ENCODE measurements at places on chromosomes 1 and 21.

DNA sequence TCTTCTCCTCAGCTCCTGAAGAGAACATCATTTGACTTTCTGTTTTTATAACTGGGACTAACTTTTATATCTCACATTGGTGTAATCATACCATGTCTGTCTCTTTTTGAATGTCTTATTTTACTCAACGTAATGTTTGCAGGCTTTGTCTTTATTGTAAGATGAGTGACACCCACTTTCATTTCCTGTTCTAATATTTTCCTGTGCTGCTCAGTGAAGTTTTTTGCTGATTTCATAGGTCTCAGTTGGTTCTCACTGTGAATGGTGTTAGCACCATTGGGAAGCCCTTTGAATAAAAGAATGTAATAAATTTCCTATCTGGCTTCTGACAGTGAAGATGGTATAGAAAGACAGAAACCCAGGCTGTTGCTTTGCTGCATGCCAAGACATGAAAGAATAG, 84.0 kb downstream of the RAVER2 start:
- no peak for DNase-seq

- DNase-seq = no peak
Measured at GRCh38 chr1:53342735-53343470, 15.0 kb upstream of the LRP8 start.

DNA sequence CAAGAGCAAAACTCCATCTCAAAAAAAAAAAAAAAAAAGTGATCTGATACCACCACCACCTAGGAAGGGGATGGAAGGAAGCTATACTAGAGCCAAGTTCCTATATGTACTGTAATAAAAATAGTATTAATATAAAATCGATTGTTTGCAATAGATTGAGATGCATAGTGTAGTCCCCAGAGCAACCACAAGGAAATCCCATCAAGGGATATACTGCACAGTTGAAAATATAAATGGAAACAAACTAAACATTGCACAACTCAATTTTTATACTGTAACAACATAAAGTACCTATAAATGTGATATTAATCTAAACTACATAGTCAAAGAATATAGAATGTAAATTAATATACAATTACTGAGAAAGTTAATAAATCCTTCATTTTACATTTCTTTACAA, 20.9 kb upstream of the PSMG1 start:
- DNase-seq = no peak

DNA sequence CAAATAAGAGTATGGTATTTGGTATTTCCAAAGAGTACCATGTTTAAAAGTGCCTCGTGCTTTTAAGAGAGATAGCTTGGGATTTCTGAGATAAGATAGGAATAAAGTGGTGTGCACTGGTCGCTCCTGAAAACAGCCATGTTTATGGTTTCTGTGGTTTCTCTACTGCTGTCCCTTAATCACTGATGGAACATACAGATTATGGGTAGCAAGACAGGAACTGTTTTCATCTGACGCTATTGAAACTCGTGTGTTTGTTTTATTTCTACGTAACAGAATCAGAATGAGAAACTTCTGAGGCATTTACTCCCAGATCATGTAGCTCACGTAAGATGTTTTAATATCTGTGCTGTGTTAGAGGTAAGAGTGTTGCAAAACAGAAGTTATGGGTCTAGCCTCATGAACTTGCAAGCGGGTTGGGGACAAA, 126.0 kb downstream of the KIAA0319L start:
- DNase-seq = no peak

DNA sequence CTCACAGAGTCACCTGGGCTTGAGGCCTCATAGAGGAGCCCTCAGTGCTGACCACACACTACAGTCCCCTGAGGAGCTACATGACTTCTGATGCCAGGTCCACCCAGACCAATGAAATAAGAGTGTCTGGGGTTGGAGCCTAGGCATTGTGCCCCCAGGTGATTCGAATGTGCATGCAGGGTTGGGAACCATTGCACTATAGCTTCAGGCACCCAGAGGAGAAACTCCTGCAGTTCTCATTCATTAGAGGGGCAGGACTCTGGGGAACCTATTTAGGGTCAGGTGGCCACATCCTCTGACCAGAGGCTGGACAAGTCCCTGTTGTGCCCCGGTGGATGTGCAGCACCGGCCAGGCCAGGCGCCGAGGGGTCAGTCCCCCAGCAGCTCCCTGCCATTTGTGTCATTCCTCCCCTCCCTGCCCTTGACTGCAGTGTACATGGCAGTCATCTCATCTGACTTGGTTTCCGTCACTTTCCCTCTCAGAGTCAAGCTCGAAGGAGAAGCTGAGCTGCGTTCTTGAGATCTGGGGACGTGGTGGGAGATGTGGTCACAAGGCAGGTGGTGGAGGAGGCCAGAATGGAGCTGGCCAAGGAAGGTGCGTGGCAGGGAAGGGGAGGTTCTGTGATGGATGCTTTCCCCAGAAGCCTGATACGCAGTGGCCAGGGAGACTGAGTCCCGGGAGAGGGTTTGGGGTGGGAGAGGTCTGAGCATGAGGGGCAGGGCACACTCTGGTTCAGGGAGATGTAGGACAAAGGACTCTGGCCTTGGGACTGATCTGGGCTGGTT, 6.4 kb downstream of the CLDN19 start:
- no peak for DNase-seq

- DNase-seq = no peak
Measured at GRCh38 chr1:23196627-23197328, 20.5 kb downstream of the HTR1D start.

DNA sequence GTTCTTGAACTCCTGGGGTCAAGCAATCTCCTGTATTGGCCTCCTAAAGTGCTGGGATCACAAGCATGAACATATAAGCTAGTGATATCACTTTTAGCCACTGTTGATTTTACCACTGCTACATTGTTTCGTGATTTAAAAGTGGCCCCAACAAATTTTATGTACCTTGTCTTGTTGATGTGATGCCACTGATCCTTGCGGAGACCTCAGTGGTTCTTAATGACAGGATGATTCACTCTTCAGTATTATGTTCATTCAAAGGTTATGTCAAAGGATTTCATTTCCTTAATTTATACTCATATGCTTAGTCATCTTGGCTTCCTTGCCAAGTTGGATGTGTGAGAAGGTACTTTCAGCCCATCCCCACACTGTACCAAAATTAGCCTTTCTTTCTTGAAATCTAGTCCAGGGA, 12.1 kb downstream of the PRKACB start:
- no peak for DNase-seq

All from activated T-helper 1 cell treated with anti-CD3 and anti-CD28 coated beads, Interleukin-2, amount 50 U/mL, for 16 hours (primary cell).